ENCODE measurements at places on chromosomes 16 and 17.

- peak; percentile 38 for DNase-seq
These were observed 14.9 kb upstream of the STAT3 start for GRCh38 chr17:42403150-42403549.

DNA sequence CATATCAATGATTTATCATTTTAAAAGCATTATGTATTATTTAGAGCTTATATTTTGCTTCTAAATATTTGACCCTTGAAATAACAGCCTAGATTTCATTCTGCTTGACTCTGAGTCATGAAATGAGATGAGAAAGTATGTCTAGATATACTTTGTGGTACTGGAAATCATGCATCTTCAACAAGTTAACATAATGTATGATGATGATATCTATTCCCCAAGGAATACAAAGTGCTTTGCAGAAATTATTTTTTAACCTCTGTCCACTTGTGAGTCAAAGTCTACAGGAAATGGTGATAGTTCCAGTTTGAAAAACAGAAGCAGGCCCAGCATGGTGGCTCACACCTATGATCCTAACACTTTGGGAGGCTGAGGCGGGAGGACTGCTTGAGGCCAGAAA, 36.1 kb downstream of the GOSR1 start:
- no peak for DNase-seq

GRCh38 chr17:44778656-44779210, 19.9 kb downstream of the ADAM11 start:
- DNase-seq, result no peak

DNA sequence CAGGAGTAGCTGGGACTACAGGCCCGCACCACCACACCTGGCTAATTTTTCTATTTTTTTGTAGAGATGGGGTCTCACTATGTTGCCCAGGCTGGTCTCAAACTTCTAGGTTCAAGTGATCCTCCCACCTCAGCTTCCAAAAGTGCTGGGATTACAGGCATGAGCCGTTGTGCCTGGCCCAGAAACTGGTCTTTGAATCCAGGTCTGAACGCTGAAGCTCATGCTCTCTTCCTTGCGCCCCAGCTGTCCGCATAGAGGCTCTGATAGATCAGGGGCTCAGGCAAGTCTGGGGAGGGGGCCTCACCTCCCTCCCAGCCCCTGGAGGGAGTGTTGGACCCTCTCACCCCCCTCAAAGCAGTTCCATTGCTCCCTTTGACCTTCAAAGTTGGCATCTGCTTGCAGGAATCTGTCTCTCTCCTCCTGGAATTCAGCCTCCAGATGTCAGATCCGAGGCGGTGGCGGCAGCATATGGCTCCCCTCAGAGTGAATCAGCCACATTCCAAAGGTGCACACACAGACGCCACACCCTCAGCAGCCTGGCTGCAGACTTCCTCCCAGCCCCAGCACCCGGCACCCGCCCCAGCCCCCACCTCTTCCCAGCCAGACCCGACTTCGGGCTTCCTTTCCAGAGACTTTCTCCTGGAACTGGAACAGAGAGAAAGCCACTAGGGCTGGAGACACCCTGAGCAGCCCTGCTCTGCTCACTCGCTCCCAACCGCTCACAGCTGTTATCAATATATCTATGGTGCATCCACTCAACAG, 16.9 kb upstream of the GLIS2 start:
- DNase-seq, result no peak

DNA sequence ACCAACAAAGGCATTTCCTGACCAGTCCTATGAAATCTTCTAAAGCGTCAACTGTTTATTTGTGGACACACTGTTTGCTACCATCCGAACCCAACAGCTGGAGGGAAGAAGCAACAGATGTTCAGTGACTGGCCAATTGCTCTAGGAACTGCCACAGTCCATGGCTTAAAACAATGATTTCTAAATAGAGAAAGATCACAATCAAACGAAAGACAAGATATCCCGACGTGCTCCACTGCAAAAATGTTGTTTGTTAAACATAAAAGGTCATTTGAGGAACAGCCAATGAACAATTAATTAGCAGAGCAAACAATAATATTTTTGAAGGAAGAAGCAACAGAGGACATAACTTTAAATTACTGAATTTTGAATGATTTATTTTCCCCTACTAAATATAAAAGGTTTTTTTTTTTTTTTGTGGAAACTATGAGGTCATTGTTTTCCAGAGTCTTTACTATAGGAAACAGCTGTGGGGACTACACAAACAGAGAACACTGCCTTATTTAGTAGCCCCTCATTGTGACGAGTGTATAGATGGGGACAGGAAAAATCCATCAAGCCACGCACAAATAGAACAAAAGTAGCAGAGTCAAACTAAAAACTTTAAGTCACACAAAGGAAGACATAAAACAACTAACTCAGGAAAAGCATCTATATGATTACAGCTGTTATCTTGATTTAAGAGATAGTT, 17.2 kb downstream of the USP31 start:
- DNase-seq, result no peak

DNA sequence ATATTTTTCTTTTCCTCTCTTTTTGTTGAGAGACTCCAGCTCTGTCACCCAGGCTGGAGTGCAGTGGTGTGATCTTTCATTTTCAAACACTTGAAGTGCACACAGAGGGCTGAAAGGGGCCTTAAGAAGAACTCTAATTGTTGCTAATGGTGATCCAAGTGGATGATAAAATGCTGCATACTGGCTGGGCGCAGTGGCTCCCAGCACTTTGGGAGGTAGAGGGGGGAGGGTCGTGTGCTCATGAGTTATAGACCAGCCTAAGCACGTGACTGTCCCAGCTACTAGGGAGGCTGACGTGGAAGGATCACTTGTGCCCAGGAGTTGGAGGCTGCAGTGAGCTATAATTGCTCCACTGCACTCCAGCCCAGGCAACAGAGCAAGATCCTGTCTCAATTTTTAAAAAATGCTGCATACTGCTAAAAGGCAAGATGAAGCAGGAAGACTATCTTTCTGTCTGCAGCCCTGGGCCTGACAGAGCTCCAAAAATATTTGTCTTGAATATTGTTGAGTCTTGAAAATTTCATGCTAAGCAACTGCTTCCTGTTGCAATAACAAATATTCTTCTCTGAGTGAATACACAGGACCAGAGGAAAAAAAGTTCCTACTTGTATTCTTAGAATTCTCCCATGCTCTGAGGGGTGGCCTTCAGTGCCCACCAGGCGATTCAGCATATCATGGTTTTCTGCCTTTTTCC, 63.7 kb upstream of the AKTIP start:
- DNase-seq, result no peak

DNA sequence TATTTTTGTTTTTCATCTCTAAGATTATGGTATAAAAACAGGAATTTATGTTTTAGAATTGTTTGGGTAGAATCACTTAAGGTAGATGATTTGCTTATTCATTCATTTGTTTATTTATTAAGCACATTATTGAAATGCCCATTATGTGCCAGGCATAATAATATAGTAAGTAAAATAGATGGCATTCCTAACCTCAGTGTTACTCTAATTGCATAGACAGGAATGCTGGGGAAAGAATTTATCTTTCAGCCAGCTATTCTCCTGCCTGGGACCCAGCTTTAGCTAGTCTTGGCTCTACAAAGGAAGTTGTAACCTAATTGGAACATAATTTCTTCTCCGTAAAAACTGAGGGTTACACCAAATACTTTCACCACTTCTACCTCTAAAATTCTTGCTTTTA, 44.6 kb downstream of the NFAT5 start:
- no peak for DNase-seq
